ENCODE measurements at places on chromosomes 11 and 22.

DNA sequence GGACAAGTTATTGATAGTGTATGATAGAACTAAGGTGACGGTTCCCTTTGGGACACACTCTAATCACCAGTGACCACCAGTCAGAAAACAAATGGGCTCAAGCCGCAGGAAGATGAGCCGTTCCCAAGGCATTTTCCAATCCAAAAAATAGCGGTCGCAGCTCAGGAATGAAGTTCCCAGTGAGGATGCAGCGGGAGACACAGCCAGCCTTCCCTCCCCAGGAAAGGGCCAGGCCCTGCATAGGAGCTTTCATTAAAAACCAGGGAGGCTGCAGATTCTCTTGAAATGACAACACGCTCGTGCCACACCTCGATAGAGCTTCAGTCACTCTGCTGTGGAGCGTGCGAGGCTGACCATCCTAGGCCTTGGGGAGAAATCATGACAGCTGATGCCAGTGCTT lies 65.8 kb upstream of the WNT7B start:
- DNase-seq: no peak

DNA sequence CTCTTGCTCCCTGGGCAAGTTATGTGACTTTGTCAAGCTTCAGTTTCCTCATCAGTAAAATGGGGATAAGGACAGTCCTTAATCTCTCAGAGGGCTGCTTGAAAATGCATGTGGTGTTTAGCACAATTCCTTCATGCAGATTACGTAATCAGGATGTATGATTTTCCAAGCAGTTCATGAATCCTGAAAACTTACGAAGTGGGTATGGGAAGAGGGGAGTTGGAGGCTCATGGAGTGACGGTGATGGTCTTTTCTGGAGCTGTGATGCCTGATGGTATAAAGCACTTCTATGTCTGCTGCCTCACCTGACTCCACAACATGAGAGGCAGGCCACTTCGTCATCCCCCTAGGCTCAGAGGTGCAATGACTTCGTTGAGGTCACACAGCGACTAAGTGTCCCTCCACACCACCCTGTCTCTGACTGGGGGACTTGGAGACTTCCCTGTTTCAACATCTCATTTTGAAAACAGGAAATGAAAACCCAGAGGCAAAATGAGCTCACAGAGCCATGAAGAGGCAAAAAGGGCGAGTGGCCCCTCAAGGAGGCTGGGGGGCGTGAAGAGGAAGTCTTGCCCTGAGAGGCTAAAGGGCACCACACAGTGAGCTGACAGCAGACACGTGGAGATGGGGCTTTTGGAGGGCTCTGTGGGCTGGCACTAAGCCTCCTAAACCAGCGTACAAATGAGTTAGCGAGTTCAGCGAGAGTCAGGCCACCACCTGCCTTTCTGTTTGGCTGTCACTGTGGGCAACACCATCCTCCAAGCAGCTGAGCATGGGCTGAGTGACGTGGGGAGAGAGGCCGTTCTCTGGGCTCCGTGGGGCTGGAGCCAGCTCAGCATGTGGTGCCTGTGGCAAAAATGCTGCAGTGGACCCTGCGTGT lies 10.1 kb downstream of the MCM5 start:
- no peak for DNase-seq

DNA sequence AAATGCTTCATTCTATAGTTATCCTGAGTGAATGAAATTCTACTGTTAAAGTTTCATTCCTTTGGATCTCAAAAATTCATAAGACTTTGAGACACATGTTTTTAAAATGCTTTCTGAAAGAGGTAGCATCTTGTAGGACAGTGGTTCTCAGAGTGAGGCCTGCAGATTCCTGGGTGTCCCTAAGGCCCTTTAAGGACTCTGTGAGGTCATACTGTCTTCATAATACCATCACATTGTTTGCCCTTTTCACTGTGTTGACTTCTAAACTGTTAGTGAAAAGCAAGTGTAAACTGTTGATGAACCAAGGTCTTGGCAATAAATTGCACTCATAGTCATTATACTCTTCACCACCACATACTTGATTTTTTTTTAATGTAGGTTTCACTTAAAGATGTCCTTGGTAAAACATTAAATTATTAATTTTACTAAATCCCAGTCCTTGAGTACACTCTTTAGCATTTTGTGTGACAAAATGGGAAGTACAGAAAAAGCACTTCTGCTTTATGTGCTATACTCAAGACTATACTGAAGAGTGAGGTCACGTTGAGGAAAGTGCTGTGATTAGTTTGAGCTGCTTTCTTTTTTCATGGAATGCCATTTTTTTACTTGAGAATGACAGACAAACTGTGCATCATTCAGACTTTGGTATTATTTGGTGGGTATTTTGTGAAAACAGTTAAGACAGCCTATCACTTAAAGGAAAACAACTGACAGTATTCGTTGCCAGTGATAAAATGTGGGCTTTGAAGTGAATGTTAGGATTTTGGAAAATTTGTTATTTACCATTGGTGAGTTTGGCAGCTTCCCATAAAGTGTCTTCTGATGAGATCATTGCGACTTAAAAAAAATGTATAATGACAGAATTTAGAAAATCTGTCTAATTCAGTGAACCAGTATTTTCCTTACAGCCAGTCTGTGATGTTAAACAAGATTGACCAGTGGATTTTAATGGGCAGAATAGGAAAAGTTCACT lies 61.1 kb downstream of the SPECC1L start:
- no peak for DNase-seq

DNA sequence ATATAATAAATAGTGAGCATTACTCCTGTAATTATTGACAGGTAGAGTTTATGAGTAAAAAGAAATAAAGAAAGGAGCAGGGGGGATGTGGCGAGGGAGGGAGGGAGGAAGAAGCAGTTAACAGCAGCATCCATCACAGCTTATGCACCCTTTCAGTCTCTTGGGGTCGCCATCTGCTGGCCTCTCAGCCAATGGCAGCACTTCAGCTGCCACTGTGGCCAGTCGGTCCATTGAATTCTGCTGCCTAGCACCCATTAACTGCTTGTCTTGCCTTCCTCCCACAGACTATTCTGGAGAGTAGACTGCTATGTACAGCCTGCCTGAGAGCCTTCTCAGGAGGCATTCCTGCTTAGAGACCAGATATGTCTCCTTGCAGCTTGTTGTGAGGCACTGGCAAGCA lies 388.3 kb downstream of the TENM4 start:
- DNase-seq: no peak

GRCh38 chr11:40384991-40385390 lies 1074.5 kb downstream of the LRRC4C start:
- no peak for DNase-seq

GRCh38 chr11:81987829-81988472 lies 745.7 kb downstream of the FAM181B start:
- DNase-seq: no peak

DNA sequence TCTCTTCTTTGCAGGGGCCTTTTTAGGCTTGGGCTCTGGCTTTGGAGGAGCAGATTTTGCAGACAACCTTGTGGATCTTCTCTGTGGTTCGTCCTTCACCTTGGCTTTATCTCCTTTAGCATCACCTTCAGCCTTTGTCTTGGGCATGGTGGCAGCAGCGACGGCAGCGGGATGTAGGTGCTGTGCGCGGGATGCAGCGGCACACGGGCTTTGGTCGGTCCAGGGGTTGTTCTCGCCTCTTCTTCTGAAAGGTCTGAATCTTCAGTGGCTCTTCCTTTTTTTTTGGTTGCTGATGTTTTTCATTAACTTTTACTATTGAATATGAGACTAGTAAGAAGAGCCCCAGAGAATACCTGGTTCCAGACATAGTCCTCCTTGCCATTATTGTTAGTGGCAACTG lies 10.0 kb downstream of the MEI1 start:
- DNase-seq: no peak

DNA sequence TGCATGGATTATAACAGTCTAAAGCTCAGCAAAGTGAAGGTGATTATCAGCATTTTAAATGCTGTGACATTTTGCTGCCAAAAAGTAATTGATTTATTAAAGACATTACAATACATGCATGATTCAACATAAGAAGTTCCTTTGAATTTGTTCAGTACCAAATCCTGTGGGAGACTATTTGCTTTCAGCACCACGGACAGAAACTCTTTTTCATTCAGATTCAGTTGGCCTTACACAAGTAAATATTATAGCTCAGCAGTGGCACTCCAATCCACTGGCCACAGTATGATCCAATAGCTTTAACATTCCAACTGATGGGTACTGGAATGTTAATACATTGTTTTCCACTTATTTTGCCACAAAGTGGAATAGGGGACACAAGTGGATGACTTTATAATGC lies 806.7 kb downstream of the NTM start:
- DNase-seq: no peak

- DNase-seq: no peak
These were observed 194.3 kb downstream of the KIF18A start for GRCh38 chr11:27913650-27914049.
